ENCODE measurements at places on chromosomes 12 and 14. TPM values are rescaled to one million over a fixed set of nuclear protein-coding genes. Genes with fewer than 3 reads are reported as not detected.

PMEL gene
- total RNA-seq: not detected

PRH2 gene
- not detected for total RNA-seq

RNASE7 gene
- total RNA-seq: not detected

GPHN gene
- total RNA-seq: 46.8 TPM

CERS5 gene
- total RNA-seq: 66.5 TPM
